ENCODE measurements at places on chromosomes 1 and 21.

- no peak overlapping the region for H3K4me3 ChIP-seq
- H3K27me3 ChIP-seq, result no peaks in the 10 kb centered on the region
- no peak for DNase-seq
- no peak overlapping the region for H3K27ac ChIP-seq
- H3K36me3 ChIP-seq, result peaks cover 85% of the 10 kb centered on the region
Observed at GRCh38 chr1:117897551-117897950, 31.9 kb downstream of the GDAP2 start.

DNA sequence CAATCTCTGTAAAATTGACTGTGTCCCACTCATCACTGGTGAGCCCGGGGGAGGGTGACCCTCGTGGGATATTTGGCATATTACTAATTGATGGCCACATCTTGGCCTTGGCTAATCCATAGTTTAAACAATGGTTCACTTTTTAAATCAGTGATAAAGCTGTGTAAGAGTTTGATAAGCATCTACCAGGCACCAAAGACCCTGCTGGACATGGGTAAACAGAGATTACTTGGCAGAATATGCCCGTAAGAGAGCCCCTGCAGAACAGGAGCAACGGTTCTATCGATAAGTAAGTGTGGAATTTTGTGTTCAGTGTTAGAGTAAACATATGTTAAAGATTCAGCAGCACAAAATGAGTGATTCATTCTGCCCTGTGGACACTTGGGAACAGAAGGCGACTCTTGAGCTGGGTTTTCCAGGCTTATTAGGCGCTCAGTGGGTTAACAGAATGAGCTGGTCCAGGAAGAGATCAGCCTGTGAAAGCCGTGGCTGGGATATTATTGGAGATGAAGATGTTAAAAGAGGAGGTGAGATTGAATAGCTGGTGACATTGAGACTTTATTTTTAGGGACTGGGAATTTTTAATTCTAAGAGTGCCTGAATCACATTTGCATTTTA, 55.9 kb downstream of the CNST start:
- no peaks in the 10 kb centered on the region for H3K27me3 ChIP-seq
- no peak overlapping the region for H3K4me3 ChIP-seq
- peaks cover 21% of the 10 kb centered on the region for H3K36me3 ChIP-seq
- peaks cover 5% of the 10 kb centered on the region for H3K4me1 ChIP-seq
- DNase-seq, result no peak

DNA sequence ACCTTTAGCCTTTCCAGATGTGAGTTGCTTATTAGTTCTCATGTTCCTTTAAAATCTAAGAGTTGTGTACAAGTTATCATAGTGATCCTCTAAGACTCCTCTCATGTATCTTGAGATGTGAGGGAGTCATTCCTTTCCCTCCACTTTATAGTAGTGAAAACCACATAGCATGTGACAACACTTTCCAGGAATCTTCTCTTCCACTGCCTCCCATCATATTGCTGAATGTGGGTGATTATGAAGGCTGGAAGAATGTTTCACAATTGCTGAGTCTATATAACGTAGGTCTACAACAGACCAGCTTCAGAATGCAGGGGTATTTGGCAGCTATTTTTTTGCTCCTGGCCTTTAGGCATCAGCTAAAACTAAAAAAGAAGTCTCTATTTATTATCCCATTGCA, 44.7 kb upstream of the LRRC7 start:
- no peaks in the 10 kb centered on the region for H3K27me3 ChIP-seq
- no peak overlapping the region for H3K4me3 ChIP-seq
- H3K4me1 ChIP-seq, result no peaks in the 10 kb centered on the region
- no peak for DNase-seq
- H3K36me3 ChIP-seq, result no peaks in the 10 kb centered on the region

GRCh38 chr1:193355178-193355577, 168.8 kb upstream of the B3GALT2 start:
- H3K36me3 ChIP-seq, result no peaks in the 10 kb centered on the region
- H3K4me3 ChIP-seq, result no peak overlapping the region
- H3K27ac ChIP-seq, result no peak overlapping the region
- no peaks in the 10 kb centered on the region for H3K27me3 ChIP-seq
- no peaks in the 10 kb centered on the region for H3K4me1 ChIP-seq

Measured in upper lobe of right lung (tissue), 1 donor.